Glutamatergic neuron (in vitro differentiated cells): ENCODE measurements at places on chromosomes 5 and 9. TPM values are rescaled to one million over a fixed set of nuclear protein-coding genes. Genes with fewer than 3 reads are reported as not detected.
A peak's percentile ranks its signal among the peaks of the same experiment; 100 is the strongest.

- H3K36me3 ChIP-seq: peaks cover 2% of the 10 kb centered on the region
- H3K4me1 ChIP-seq: peaks cover 67% of the 10 kb centered on the region
- H3K27ac ChIP-seq: peak overlapping the region; percentile 15
- no peak overlapping the region for H3K4me3 ChIP-seq
- peaks cover 7% of the 10 kb centered on the region for H3K27me3 ChIP-seq
- no peak for DNase-seq
Observed at GRCh38 chr9:87596862-87597261, 99.2 kb downstream of the DAPK1 start.

DNA sequence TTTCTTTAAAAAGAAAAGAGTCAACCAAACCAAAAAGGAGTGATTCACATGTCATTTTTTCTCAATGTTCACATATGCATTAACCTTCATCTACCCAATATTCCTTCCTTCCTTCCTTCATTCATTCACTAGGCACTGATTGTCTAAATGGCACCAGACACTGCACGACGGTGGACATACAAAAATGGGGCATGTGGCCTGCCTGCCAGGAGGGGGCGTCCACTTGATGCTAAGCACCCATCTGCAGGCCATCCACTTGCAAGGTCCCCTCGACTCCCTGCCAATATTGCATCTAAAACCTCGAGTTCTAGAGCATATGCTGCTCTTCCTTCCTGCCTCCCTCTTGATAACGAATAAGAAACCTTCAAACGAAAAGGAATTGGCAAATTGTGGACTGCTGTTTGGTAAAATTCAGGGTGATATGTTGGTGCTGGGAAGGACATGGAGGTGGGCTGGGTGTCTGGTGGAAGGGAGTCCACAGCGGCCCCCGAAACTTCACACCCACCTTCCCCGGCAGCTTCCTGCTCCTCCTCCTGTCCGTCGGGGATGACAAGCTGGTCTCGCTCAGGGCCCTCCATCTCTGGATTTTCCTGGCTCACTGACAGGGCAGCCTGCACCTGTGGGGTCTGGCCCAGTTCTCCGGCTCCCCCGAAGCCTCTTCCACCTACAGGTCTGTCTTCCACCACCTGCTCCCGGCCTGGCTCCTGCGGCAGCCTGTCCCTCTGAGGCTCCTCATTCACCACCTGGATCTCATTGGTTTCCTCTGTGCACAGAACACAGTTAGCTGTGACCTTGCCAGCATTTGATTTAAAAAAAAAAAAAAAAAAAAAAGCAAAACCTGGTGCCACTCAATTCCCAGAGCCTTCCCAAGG, 64.3 kb downstream of the GOLM1 start:
- peak; percentile 72 for DNase-seq
- no peaks in the 10 kb centered on the region for H3K27me3 ChIP-seq
- peaks cover 8% of the 10 kb centered on the region for H3K36me3 ChIP-seq
- H3K4me1 ChIP-seq: peaks cover 6% of the 10 kb centered on the region

- peaks cover 21% of the 10 kb centered on the region for H3K4me1 ChIP-seq
- no peak overlapping the region for H3K27ac ChIP-seq
- no peak overlapping the region for H3K4me3 ChIP-seq
- no peaks in the 10 kb centered on the region for H3K27me3 ChIP-seq
- DNase-seq: no peak
Observed at GRCh38 chr9:79619930-79620329, 48.2 kb downstream of the TLE4 start.

GRCh38 chr5:68627001-68627400, 411.4 kb downstream of the PIK3R1 start:
- no peaks in the 10 kb centered on the region for H3K4me1 ChIP-seq
- DNase-seq: no peak
- H3K27ac ChIP-seq: no peak overlapping the region
- H3K27me3 ChIP-seq: no peaks in the 10 kb centered on the region

DNA sequence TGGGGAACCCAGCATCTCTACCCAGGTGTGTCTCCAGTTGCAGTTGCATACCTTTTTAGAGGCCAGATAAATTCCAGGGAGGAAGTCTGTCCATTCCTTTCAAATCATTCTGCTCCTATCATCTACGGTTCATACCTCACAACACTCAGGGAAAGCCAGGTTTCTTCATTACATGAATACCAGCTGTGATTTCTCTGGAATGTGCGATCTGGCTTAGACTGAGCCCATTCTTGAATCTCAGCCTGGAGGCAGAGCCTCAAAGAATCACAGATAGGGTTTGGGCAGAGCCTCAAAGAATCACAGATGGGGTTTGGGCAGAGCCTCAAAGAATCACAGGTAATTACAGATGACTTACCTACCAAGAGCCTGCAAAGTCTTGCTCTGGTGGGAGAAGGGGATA, 7.2 kb downstream of the P4HA2 start:
- no peak overlapping the region for H3K27ac ChIP-seq
- H3K27me3 ChIP-seq: no peaks in the 10 kb centered on the region
- H3K4me1 ChIP-seq: peaks cover 4% of the 10 kb centered on the region
- H3K4me3 ChIP-seq: no peak overlapping the region
- DNase-seq: no peak
- H3K36me3 ChIP-seq: peaks cover 5% of the 10 kb centered on the region

PTGR1 gene
- 23.4 TPM for total RNA-seq

DNA sequence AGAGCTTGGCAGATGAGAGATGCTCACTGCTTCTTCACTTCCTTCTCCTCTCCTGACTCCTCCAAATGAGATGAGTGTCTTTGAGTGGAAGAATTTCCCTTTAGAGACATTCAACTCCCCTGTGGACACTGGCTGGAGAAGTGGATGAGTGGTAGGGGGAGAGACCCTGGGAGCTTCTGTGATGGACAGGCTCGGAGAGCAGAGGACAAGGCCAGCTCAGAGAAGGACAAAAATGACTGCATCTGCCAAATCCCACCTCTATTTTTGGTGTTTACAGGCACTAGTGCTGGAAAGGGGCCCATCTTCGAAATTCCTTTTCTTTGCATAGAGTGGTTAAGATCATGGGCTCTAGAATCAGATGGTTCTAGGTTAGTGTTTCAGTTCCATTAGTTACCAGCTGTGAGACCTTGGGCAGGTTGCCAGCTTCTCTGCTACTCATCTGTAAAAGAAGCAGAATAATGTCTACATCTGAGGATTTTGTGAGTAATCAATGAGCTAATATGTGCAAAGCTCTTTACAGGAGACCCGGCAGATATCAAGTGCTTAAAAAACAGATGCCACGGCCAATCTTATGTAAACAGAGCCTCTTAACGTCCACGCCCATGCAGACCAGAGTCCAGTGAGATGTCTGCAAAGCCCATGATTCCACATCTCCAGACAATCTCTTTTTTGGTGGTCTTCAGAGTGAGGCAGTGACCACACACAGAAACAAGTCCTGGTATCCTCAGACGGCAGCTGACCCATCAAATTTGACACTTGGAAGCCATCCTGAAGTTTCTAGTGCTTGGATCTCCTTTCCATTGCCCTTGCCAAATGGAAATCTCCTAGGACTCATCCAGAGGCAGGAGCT, 13.6 kb upstream of the COL27A1 start:
- no peak for DNase-seq
- H3K4me3 ChIP-seq: no peak overlapping the region
- H3K4me1 ChIP-seq: peaks cover 2% of the 10 kb centered on the region

FAM78A gene
- 14.9 TPM for total RNA-seq

EIF4E1B gene
- not detected for total RNA-seq
